Activated T-helper 1 cell treated with anti-CD3 and anti-CD28 coated beads, Interleukin-12 subunit alpha, Interleukin-12 subunit beta, Interleukin-2, Interleukin-4 antibody, amounts not matched to agents 30 ng/mL and 10 ng/mL and 1 ng/mL, durations not matched to agents 14 hours and 24 hours and 36 hours (primary cell): ENCODE measurements at places on chromosomes 1 and 21. TPM values are rescaled to one million over a fixed set of nuclear protein-coding genes. Genes with fewer than 3 reads are reported as not detected.

DNA sequence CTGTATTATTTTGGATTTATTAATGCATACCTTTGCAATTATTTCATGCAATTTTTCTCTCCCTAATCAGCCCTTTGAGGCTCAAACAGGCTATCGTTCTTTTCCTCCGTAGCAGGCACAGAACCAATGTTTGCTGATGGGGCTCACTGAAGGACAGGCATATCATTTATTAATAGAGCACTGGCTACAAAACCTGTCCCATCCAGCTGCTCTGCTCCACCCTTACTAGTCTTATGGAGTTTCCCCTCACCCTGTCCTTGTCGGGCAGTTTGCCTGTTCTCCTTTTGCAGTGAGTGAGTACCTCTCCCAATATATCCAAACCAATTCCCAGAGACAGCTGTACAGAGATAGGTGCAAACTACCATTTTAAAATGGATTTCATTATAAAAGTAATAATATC, 16.6 kb upstream of the FCAMR start:
- no peak for DNase-seq

DNA sequence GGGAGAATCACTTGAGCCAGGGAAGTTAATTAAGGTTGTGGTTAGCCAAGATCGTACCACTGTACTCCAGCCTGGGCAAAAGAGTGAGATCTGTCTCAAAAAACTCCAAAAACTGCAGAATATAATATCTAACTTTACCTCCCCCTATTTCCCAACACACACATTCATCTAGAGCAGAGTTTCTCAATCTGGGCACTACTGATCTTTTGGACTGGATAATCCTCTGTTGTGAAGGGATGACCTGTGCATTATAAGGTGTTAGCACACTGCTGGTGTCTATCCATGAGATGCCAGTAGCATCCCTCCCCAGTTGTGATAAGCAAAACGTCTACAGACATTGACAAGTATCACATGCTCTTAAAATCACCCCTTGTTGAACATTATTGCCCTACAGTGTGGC, 61.8 kb downstream of the RGS13 start:
- DNase-seq: no peak

GRCh38 chr1:197073978-197074377, 6.9 kb upstream of the F13B start:
- no peak for DNase-seq

- no peak for DNase-seq
Measured at GRCh38 chr1:117673405-117673804, 67.6 kb downstream of the TENT5C start.

DNA sequence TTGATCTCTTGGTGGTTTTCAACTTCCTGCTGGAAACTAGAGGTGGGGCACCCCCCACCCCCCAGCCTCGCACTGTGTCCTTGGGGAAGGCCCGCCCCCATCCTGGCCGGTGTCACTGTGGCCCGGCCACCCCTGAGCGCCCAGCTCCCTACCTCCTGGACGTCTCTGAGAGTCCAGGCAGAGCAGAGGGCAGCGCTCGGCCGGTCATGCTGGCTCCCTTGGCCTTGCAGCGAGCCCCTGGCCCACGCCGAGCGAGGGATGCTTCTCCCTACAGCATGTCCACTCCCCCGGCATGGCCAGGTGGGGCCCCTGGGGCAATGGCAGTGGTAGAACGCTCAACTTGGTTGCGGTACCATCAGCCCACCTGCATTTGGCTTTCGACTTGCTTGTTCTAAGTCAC, 28.7 kb upstream of the TRAPPC10 start:
- no peak for DNase-seq

DNA sequence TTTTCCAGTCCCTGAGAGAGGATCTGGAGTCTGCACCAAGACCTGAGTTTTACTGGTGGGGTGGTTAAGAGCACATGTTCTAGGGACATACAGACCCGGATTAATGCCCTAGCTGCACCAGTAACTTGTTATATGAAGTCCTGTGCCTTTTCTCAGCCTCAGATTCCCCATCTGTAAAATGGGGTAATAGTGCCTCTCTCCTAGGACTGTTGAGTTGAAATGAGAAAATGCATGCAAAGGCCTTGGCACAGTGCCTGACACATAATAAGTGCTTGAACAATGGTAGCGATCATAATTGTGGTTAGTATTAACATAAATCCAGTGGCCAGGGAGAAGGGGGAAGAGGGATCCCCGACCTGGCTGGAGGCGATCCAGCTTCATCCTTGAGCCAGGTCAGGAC, 12.3 kb downstream of the AHDC1 start:
- DNase-seq: no peak

Gene OR2T2
- not detected in 2 replicates for total RNA-seq

DNA sequence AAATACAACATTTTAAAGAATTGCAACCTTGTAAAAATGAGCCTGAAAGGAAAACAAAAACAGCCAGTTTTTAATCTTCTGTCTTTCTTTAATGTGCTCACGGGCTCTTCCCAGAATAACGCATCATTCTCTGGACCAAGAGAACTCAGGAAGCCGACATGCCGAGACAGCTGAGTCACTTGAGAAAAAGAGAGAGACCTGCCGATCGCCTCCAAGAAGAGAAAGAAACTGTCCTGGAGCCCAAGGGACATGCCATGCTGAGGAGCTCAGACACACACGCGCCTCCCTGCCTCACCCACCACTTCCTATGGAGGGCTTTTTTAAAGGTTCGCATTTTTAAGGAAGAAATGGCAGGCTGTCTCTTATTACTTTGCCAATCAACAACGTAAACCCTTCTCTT, 176.4 kb downstream of the ZNF281 start:
- DNase-seq: no peak

Gene KRTAP12-2
- not detected in 2 replicates for total RNA-seq

DNA sequence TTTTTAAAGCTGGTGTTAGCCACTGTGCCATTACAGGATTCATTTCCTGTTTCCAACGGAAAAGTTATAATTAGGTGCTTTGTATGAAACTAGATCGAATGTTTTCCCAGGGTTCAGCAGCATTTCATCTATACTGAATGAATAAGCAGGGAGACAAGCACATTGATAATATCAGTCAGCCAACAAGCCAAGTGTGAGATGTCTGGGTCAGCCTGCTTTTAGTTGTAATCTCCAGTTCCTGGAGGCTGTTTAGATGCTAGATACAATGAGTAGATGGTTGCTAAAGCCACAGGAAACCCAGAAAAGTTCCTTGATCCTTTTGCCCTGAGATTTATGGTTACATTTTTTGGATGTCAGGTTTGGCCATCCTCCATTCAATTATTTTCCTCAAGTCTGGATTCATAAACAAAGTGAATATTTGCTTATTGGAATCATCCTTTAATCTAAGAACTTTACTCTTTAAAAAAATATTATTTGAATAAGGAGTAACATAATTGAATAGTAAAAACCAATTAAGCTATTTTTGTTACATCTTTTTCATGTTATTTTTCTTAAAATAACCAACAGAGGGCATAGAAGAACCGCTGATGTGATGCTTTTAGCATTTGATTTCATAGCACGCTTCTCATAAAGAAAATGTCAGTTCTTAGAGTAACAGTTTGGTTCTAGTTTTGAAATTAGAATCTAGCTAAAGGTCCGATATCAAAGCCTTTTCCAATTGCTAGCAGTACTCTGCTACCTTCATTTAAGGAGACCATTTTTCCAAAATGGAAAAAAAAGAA, 76.6 kb downstream of the HSPA13 start:
- no peak for DNase-seq

Gene OR2T35
- total RNA-seq: not detected in 2 replicates

DNA sequence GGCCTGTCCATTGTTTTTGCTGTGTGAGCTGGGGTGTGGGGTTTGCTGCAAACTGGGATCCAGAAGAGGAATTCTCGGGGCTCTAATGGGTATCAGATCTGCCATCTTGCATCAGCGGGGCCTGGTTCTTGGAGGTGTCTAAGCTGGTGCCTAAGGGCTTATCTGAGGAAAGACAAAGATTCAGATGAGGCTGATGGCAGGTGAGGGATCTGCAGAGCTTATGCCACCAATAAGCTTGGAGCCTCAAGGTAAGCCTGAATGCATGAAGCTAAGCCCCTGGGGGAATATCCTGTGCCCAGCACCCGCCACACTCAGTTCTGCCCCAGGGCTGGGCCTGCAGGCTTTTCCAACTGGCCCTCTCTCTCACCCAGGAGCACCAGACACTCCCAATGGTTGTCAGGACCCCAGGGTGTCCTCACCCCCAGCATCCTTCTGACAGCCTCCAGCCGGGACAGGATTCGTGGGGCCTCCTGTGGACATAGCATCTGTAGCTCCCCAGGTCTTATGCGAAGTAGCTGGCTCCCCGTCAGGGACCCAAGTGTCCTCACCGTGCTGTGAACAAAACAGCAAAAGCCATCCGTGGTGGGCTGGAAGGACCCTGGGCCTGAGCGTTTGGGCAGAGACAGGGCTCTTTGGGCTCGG, 9.5 kb upstream of the GSTM3 start:
- DNase-seq: no peak

- no peak for DNase-seq
Measured at GRCh38 chr21:35297665-35298064, 248.6 kb upstream of the RUNX1 start.

GRCh38 chr1:9233241-9233941, 1.2 kb upstream of the H6PD start:
- DNase-seq: no peak

DNA sequence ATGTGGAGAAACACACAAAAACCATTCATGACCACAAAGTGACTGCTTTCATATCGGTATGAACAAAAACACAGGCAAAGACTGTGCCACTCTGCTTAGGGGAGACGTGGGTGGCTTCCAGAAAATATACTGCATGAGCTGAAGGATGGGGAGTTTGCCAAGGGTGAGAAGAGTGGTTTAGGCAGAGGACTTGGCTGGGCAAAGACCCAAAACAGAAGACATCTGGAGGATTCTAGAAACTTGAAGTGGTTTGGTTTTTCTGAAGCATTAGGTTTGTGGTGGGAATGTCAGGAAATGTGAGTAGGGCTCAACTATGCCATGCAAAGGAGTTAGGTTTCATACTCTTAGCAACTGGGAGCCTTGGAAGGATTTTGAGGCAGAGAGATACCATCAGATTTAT, 26.6 kb upstream of the DNM3 start:
- no peak for DNase-seq

Gene LRRC53
- not detected in 2 replicates for total RNA-seq

- no peak for DNase-seq
Measured at GRCh38 chr1:230712470-230712942, 1.4 kb downstream of the AGT start.

DNA sequence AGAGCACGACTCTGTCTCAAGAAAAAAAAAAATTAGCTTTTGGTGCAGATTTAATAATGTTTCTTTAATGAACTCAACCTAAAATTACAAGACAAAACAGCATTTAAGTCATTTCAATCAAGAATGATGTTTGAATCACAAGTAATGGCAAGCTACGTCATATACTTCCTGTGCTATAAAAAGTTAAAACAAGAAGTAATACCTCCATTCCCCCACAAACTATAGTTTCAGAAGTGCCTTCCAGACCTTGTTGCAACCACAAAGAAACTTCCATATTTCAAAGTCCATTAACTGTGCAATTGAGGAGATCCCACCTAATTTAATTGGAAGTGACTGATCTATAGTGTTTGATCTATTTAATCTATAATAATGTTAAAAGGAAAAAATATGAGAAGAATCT, 15.1 kb downstream of the NRDC start:
- DNase-seq: no peak

Gene IRF6
- 0.16 and 0.17 TPM in 2 replicates for total RNA-seq
